CD4-positive, CD25-positive, alpha-beta regulatory T cell (primary cell): ENCODE measurements at places on chromosomes 6 and 20. TPM values are rescaled to one million over a fixed set of nuclear protein-coding genes. Genes with fewer than 3 reads are reported as not detected.

DNA sequence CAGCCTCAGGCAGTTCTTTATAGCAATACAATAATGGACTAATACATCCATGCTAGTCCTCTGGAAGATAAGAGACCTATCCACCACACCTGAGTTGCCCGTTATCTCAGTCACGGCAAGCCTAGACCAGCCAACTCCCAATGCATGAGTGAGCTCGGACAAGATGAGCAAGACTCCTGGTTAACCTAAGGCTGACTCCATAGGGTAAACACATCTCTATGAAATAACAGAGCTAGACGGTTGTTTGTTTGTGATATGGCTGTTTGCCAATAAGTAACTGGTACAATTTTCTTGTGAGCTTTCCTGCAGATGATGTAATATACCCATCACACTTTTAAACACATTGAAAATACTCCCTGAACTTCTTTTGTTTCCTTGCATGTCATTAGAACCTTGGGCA is 70.6 kb upstream of the PHACTR1 start:
- no peak for DNase-seq

DNA sequence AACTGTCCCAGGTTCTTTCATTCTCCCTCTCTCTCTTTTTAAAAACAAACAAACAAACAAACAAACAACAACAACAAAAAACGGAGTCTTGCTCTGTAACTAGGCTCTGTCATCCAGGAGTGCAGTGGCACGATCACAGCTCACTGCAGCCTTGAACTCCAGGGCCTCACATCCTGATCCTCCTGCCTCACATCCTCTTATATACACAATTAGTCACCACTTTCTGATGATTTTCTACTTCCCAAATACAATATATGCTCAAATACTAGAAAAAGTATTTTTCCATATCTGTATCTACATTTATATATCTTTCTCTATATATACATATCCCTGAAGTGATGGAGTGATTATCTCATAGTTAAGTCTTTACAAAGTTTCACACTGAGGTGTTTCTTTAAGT is 170.7 kb downstream of the EPHA7 start:
- DNase-seq, result no peak

SAPCD1 gene
- 2.3 TPM for total RNA-seq

BEND3 gene
- 0.89 TPM for total RNA-seq

DNA sequence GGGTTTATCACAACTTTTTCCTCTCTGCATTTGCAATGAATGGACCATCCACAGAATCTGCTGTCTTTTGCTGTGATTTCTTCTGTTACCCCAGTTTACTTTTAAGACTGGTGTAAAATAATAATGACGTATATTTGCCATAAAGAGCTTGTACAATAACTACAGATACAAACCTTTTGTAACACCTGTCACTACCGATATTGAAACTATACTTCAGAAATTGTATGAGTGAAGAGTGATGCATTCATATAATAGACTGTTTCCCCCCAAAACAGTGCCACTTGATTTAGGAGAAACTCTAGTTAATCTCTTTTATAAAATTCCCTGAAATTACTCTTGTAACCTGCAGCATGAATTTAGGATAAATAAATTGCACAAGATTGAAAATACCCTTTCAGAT is 26.4 kb upstream of the PIM1 start:
- no peak for DNase-seq

FOXA2 gene
- not detected for total RNA-seq

GRCh38 chr20:2528671-2529271 is 7.6 kb upstream of the TMC2 start:
- DNase-seq, result no peak

DNA sequence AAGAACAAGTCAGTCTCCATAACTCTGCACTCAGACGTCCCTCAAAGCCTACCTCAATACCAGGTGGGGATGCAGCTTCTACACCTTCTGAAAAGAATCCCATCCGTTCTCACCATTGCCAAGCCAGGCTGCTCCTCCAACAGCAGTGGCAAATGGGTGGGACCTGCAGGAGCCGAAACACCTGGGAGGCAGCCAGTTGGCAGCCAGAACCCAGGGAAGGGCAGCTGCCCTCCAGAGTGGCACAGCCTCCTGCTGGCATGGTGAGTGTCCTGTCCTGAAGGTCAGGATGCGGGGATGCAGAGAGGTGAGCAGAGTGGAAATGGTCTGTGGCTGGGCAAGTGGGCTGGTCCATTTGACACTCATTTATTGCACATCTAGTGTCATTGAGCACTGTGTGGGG is 210.6 kb upstream of the CDH4 start:
- DNase-seq, result no peak

HLA-DQA1 gene
- 20.3 TPM for total RNA-seq

DYNLT2 gene
- 3.9 TPM for total RNA-seq
